NCI-H187 (cell line): ENCODE measurements at places on chromosomes 3 and 15.

DNA sequence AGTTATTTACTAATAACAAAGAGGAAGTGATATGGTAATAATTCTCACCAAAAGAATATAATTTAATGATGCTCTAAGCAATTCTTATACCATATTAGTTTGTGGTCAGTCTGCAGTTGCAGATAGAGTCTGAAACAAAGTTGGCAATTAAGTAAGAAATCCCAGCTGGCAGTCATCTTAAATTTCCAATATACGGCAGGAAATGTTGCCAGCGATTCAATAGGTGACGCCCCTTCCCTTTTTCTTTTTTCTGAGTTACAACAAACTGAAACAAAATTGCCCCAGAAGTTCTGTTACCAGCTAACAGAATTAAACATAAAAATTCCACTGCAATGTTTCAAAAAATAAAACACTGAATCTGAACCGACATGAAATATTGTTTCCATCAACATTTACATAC, 26.7 kb downstream of the LRRFIP2 start:
- no peak for DNase-seq

GRCh38 chr3:22555753-22556435, 647.2 kb upstream of the UBE2E2 start:
- peak; percentile 39 for DNase-seq

DNA sequence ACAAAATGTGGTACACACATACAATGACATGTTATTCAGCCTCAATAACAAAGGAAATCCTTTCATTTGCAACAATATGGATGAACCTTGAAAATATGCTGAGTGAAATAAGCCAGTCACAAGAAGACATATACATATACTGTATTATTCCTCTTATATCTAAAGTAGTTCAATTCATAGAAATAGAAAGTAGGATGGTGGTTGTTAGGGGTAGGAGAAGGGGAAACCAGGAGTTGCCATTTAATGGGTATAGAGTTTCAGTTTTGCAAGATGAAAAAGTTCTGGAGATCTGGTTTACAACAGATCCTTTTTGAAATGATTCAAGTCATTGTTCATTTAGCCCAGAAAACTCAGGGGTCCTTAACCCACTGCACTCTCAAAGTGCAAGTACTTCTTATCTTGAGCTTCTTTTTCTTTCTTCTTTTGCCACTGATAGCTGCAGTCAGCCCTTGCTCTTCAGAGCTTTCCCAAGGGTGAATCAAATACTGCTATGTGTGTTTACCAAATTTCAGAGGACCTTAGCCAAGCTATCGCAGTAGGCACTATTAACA, 208.0 kb upstream of the EOMES start:
- DNase-seq, result no peak

GRCh38 chr3:44905446-44906157, 31.2 kb downstream of the TGM4 start:
- DNase-seq, result no peak

GRCh38 chr3:108021131-108021530, 69.7 kb downstream of the CD47 start:
- DNase-seq, result no peak

- DNase-seq, result no peak
Observed at GRCh38 chr3:170941551-170941950, 33.1 kb upstream of the EIF5A2 start.

- DNase-seq, result no peak
Observed at GRCh38 chr3:29637068-29637467, 356.2 kb downstream of the RBMS3 start.

DNA sequence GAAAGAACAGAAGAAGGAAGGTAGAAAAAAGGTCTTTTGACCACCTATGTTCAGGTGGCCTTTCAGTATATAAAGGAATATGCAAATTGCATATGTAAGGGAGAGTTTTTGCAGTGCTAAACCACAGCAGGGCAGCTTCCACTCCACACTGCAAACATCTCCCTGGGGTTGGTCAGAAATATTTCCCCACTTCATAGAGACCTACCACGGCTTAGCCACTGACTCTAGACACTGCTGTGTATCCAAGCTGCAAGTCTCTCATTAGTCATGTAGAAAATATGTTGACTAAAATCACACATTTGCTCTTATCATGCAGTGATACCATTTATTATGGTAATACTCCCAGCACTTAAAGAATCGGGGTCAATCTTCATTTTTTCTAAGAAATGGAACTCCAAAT, 214.9 kb upstream of the NR2F2 start:
- no peak for DNase-seq

- DNase-seq, result no peak
Observed at GRCh38 chr3:152148579-152148978, 120.2 kb upstream of the MBNL1 start.

DNA sequence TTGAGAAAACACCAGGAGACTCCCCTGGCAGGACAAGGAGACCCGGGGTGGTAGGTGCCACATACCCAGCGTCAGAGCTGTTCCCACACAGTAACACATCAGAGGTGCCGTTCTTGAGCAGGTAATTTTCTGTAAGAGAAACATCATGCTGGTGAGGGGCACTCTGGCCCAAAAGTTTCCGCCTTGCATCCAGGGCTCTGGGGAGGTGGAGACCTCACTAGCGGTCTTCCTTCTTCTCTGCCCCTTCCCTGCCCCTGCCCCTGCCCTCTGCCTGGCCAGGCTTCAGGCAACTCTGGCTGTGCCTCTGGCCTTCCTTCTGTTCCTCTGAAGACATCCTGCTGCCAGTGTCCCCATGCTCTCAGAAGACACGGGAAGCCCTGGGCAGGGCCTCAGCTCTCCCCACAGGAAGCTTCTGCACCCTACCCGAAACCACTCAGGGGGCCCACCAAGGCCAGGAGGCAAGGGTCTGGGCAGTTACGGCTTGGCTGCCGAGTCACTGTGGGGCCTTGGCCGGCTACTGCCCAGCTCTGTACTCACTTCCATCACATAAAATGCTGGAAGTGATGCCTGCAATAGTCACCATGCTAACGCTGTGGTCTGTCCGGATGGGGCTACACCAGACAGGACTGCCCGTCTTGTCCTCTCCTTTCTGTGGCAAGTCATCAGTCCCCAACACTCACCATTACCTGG, 41.3 kb downstream of the SCN5A start:
- no peak for DNase-seq

- DNase-seq, result no peak
Observed at GRCh38 chr15:69462030-69462492, 9.4 kb downstream of the RPLP1 start.

GRCh38 chr15:26443321-26443720, 329.5 kb downstream of the GABRB3 start:
- no peak for DNase-seq

DNA sequence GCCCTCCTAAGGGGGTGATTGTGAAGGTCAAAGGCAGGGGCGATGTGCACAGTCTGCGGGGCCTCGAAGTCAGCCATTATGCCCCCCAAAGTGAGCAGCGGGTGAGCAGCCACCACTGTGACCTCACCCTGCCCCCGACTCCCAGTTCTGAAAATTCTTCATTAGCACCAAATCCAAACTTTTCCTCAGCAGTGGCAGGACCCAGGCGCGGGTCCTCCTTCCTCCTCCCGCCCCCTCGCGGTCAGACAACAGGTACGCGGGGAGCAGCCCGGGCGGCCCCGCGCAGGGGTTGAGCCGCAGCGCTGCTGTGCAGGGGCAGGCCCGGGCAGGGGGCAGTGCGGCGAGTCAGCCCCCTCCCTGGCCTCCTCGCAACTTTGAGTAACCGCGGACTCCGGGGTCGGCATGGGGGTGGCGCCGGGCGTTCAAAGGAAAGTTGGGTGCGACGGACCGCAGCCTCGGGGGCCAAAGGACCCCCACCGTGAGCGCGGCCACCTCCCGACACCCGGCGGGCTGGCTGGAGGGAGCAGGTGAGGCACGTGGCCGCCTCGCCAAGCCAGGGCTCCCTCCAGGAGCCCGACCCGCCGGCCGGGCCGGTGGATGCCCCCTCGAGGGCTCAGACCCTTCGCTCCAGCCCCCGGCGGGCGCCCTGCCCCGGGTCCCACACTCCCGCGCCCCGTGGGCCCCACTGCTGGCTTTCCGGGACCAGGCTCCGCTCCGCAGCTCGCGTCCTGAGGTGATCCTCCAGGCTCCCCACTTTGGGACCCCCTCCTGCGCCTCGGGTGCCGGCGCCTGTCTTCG, 49.4 kb upstream of the CCDC174 start:
- DNase-seq, result no peak

GRCh38 chr3:99430348-99431134, 207.9 kb upstream of the COL8A1 start:
- no peak for DNase-seq

GRCh38 chr3:115071166-115071565, 75.9 kb downstream of the ZBTB20 start:
- no peak for DNase-seq

GRCh38 chr3:177263615-177264368, 66.5 kb upstream of the TBL1XR1 start:
- DNase-seq, result no peak

DNA sequence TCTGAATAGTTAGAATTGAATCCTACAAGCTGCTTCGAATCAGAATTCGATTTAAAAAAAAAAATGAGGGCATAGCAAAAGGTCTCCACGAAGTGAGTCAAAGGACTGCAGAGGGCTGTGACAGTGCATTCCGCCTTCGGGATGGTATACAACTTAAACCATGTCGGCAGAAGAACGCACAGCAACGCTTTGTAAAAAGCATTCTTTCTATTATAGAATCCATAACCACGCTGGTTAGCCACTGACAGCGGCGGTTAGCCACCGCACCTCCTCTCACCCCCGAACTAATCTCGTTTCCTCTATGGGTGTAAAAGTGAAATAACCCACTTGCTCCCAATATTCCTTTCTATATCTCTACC, 664 bp upstream of the PIK3CA start:
- no peak for DNase-seq

DNA sequence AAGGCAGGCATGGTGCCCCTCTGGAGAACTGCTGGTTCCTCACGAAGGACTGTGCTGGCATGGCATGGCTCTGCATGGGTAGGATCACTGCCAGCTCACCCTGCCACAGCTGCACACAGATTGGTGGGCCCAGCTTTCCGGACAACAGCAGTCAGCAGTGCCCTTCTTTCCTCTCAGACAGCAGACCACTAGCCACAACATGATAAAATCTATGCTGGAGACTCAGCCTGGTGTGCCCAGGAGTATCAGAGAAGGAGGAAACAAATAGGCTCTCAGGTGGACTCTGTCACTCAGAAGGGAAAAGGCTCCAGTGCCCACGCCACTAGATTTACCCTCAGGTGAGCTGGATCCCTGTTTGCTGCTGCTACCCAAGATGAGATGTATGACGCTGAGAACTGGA, 4.9 kb downstream of the NMNAT3 start:
- DNase-seq, result no peak

GRCh38 chr15:88974392-88974791, 61.2 kb upstream of the MFGE8 start:
- DNase-seq, result no peak
